ENCODE measurements at places on chromosomes 5 and 9. TPM values are rescaled to one million over a fixed set of nuclear protein-coding genes. Genes with fewer than 3 reads are reported as not detected.

GRCh38 chr9:27118916-27119315, 9.9 kb downstream of the TEK start:
- no peaks in the 10 kb centered on the region for H3K4me1 ChIP-seq
- no peak overlapping the region for H3K27ac ChIP-seq
- H3K27me3 ChIP-seq = no peaks in the 10 kb centered on the region
- DNase-seq = no peak

GRCh38 chr9:135077497-135078200, 9.8 kb upstream of the OLFM1 start:
- peak; percentile 44 for DNase-seq
- no peaks in the 10 kb centered on the region for H3K36me3 ChIP-seq
- no peaks in the 10 kb centered on the region for H3K4me1 ChIP-seq
- H3K4me3 ChIP-seq = no peak overlapping the region
- H3K27me3 ChIP-seq = peaks cover 91% of the 10 kb centered on the region

DNA sequence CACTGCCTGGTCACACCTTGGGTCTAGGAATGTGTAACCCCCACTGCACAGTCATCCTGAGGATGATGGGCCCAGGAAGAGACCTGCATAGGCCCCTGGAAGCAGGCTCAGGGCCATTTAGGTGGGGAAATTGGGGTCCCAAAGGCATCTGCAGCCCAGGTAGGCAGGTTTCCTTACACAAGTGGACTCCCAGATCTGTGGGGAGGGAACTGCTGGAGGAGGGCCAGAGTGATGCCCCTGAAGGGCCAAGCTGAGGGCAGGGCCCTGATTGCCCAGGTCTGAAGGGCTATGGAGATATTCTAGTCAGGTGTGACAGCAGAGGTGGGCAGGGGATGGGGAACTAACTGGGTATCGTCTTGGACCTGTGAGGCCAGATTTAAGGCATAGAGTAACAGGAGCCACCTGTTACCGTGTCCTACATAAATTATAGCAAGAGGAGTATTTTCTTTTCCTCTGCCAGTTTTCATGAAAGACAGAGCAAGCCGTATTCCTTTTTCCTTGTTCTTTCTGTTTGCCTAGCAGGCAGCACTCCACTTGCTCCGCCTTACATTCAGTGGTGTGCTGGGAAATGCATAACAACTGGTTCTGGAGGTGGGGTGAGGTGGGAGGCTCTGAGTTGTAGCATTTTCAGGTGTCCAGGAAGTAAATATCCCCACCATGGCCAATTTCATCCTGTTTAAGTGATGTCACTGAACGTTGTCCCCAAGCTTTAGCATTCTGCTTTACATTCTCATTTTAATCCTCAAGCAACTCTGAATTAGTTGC, 41.3 kb downstream of the PPARGC1B start:
- H3K4me3 ChIP-seq = no peak overlapping the region
- no peak for DNase-seq
- H3K36me3 ChIP-seq = no peaks in the 10 kb centered on the region
- no peaks in the 10 kb centered on the region for H3K27me3 ChIP-seq

DNA sequence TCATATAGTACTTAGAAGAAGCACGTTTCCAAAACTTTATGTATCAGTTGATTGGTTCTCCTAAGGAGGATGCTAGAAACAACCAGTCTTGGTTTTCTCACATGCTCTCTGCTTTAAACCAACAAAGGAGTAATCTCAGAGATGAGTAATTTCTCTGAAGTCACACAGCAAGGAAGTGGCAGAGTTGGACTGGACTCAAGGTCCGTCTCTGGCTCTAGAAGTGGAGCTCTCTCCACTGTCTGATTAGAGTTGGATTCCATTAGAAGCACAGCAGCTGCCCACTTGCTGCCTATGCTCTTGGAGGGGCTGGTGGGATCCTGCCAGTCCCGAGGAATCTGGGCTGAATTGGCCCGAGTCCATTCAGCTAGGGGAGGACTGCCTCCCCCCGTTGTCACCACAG, 21.0 kb downstream of the RALGPS1 start:
- H3K4me3 ChIP-seq = no peak overlapping the region
- no peaks in the 10 kb centered on the region for H3K4me1 ChIP-seq
- H3K36me3 ChIP-seq = no peaks in the 10 kb centered on the region
- DNase-seq = no peak

DNA sequence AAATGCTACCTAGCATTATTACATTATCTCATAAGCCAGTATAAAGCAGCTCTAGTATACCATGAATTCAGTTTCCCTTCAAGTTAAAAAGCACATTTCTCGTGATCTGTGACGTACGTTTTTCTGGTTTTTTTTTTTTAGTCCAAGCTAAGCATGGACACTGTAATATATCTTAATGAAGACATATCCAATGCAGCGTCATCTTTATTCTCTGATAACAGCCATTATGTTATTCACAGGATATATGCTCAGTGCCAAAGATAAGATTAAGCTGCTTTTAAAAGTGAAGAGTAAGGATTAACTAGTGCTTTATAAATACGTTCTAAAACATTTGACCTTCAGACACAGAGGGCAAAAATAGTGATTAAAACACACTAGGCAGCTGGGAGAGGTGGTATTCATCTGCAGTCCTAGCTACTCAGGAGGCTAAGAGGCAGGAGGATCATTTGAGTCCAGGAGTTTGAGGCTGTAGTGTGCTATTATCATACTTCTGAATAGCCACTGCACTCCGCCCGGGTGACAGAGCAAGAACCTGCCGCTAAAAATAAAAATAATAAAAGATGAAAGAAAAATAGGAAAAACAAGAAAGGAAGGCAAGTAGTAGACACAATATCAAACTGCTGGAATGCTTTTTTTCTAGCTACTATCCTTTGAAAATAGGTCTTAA, 7.7 kb downstream of the CSNK1A1 start:
- no peak overlapping the region for H3K4me3 ChIP-seq
- peaks cover 32% of the 10 kb centered on the region for H3K4me1 ChIP-seq
- peak overlapping the region; percentile 70 for H3K27ac ChIP-seq
- no peaks in the 10 kb centered on the region for H3K27me3 ChIP-seq
- H3K36me3 ChIP-seq = peaks cover 20% of the 10 kb centered on the region

DNA sequence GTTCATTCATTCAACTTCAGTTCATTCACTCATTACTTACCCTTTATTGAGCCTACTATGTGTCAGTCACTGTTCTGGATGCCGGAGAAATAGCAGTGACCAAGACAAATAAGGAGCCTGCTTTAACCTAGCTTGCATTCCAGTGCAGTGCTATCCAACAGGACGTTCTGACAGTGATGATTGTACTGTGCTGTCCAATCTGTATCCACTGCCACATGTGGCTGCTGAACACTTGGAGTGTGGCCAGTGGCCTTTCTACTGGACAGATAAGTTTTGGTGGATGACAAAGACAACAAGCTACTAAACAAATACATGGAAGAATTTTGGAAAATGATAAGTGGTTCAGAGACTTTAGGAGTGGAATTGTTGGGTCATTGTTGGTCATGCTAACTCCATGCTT, 33.6 kb downstream of the SUB1 start:
- no peak overlapping the region for H3K4me3 ChIP-seq
- H3K36me3 ChIP-seq = no peaks in the 10 kb centered on the region
- DNase-seq = no peak
- no peaks in the 10 kb centered on the region for H3K4me1 ChIP-seq

DNA sequence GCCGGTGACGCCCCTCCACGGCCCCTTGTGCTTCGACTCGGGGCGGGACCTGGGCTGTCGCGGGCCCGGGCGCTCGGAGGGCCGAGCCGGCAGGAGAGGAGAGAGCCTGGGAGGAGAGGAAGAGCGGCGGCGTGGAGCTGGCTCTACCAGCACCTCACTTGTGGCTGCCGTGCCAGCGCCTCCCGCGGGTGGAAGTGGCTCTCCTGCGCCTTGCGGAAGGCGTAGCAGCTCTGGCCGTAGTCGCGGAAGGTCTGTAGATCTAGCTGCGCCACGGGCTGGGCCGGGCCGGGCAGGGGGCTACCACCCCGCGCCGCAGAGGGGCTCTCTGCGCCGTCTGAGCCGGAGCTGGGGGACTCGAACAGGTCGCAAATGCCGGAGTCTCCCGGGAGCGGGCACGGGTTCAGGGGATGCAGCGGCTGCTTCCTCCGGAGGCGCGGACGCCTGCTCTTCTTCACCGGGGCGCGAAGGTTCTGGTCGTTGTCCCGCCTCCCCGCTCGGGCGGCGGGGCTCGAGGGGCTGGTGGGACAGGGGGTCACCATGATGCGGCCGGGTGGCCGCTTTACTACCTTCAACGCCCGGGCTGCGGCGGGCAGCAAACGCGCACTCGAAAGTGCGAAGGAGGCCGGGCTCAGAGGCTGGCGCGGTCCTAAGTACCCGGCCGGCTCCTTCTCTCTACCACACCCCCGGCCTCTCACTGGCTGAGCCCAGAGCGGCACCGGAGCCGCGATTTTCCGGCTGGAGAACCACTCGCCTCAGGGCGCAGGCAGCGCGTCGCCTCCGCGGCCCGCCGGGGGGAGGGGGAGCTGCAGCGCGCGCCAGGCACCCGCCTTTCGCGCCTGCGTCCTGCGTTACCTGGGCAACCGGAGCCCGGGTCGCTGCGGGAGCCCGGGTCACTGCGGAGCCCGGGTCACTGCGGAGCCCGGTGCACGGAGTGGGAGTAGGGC, at the start of gene CCNO:
CCNO (minus strand) TSS at position 624 of the 944 bp plus-strand sequence; CDS start at position 539, 85 bp downstream.
- peaks cover 85% of the 10 kb centered on the region for H3K27me3 ChIP-seq
- H3K27ac ChIP-seq = peak within 1 kb of the TSS; percentile 39
- no peaks in the 10 kb centered on the region for H3K36me3 ChIP-seq
- peaks cover 28% of the 10 kb centered on the region for H3K4me1 ChIP-seq
- DNase-seq = peak; percentile 42

DNA sequence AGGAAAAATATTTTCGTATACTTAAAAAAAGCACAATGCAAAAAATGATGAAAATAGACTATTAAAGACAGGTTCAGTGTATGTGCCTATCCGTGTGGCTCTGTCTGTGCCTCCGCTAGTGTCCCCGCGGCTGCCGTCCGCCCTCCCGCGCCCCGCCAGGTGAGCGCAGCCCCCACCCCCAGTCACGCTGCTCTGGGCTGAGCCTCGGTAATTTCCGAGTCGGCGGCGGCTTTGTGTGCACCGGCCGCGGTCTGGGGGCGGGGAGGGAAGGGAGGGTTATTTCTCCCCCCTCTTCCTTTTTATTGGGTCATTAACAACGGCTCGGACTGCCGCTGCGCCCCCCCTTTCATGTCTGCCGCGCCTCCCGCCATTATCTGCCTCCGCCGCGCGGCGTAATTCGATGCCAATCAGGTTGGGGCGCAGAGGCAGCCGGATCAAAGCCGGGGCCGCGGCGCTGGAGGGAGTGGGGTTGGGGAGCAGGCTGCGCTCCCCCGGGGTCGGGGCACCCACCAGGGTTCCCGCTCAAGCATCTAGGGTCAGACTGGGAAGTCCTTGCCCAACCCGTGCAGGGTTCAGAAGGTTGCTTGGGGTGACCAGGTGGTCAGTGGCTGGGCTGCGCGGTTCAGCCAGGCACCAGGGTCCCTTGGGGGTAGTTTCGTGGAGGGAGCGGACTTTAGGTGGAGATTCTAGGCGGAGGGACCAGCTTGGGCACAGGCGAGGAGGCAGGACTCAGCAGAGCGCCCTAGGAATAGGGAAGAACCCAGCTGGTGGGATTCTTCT, 39.5 kb upstream of the PSD2 start:
- no peak for DNase-seq
- no peaks in the 10 kb centered on the region for H3K36me3 ChIP-seq
- H3K27ac ChIP-seq = no peak overlapping the region
- peaks cover 45% of the 10 kb centered on the region for H3K4me1 ChIP-seq
- peak overlapping the region; percentile 49 for H3K4me3 ChIP-seq

- DNase-seq = no peak
- no peak overlapping the region for H3K27ac ChIP-seq
- H3K27me3 ChIP-seq = no peaks in the 10 kb centered on the region
- no peak overlapping the region for H3K4me3 ChIP-seq
- H3K4me1 ChIP-seq = peaks cover 19% of the 10 kb centered on the region
- H3K36me3 ChIP-seq = peaks cover 5% of the 10 kb centered on the region
Measured at GRCh38 chr5:143261748-143262392, 141.6 kb downstream of the NR3C1 start.

DNA sequence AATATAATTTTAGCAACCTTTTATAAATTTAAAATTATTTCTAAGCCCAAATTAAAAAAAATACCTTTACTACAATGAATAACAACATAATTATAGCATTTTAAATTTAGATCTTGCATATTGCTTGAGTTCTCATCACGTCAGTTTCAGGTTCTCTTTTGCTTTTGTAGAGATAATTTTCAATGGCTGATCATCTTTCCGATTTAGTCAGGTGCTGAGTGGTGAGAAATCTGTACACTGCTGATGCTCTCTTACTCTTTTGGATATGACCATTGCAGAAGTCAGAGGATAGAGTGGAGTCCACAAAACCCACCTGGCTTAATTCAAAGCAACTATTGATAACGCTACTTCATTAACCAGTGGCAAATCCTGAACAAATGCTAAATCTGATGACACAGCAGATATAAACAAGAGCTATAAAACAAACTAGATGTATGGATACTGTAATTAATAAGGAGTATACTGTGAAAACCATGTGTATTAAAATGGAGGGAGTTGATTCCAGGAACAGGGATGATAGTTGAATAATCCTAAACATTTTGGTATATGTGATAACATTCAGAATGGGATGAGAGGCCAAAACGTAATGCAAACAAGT, 394.8 kb downstream of the CSNK1G3 start:
- H3K27ac ChIP-seq = no peak overlapping the region
- DNase-seq = no peak
- no peaks in the 10 kb centered on the region for H3K36me3 ChIP-seq

DNA sequence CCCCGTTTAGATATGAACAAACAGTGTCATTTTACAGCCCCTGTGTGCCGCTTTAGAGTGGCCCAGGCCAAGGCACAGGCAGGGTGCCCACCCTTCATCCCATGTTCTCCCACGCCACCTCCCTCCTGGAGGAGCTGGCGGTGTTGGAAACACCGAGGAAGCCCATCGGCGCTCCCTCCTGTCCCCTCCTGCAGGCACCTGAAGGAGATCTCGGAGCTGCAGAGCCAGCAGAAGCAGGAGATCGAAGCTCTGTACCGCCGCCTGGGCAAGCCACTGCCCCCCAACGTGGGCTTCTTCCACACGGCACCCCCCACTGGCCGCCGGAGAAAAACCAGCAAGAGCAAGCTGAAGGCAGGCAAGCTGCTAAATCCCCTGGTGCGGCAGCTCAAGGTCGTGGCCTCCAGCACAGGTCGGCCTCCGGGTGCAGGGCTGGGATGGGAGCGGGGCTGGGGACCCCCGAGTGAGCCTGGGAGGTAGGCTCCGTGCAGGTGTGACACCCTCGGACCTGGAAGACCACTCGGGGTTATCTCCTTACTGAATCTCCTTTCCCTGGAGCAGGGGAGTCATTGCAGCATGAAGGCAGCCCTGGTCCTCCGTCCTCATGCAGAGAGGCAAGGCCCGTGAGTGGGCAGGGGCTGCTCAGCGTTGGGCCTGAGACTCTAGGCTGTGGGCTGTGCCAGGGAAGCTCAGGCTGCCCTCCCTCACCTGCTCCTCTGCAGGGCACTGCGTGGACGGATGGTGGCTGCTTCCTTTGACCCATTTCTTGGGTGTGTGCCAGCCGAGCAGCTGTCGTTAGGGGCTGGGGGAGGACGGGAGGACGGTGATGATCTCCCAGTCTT, 113.9 kb downstream of the WNK2 start:
- no peaks in the 10 kb centered on the region for H3K36me3 ChIP-seq
- H3K27me3 ChIP-seq = peaks cover 16% of the 10 kb centered on the region
- H3K4me1 ChIP-seq = no peaks in the 10 kb centered on the region
- no peak overlapping the region for H3K4me3 ChIP-seq

The PCDHA4 gene
- 20.9 TPM for total RNA-seq

The FOXD4L4 gene
- total RNA-seq = 0.38 TPM

The DIRAS2 gene
- 0.14 TPM for total RNA-seq

The BAAT gene
- total RNA-seq = 0.07 TPM

Data from mesothelial cell of epicardium (in vitro differentiated cells).